ENCODE measurements at places on chromosomes 2 and 18.

DNA sequence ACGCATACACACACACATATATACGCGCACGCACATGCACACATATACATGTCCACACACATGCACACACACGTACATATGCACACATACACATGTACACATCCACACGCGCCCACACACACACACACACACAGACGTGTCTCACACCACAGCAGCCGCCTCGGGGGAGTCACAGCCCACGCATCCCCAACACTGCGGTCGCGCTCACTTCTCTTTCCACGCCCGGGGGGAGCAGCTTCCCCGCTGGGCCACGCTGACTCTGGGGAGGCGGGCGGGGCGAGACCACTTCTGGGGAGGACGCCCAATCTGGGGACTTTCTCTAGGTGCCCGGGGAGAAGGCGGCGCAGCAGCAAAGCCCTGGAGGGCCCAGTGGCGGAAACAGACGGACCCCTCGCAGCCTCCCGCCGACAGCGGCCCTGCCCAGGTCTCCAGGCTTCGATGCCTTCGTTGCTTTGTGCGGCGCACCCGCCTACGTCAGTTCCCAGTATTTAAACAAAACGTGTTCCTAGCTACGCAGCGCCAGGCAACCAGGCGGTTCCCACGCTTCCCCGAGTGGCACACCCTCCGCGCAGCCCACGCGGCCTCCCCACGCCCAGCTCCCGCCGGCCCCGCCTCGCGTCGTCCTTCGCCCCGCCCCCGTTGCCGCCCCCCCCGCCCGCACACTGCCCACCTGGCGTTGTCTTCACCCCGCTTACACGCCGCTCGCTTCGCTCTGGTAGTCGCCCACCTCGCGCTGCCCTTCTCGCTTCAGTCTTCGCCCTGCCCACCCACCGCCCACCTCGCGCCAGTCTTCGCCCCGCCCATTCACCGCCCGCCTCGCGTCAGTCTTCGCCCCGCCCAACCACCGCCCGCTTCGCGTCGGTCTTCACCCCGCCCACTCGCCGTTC lies 810 bp upstream of the RBFA start:
- peak; percentile 78 for DNase-seq

- DNase-seq = peak; percentile 18
Observed at GRCh38 chr2:27765621-27766286, 5.8 kb upstream of the MRPL33 start.

GRCh38 chr2:234275515-234275914 lies 221.4 kb downstream of the ARL4C start:
- no peak for DNase-seq

- DNase-seq = no peak
Observed at GRCh38 chr2:134391751-134392160, 137.9 kb downstream of the MGAT5 start.

- no peak for DNase-seq
Observed at GRCh38 chr18:4276953-4277585, 178.0 kb downstream of the DLGAP1 start.

GRCh38 chr2:239605976-239606375 lies 205.2 kb upstream of the HDAC4 start:
- no peak for DNase-seq

DNA sequence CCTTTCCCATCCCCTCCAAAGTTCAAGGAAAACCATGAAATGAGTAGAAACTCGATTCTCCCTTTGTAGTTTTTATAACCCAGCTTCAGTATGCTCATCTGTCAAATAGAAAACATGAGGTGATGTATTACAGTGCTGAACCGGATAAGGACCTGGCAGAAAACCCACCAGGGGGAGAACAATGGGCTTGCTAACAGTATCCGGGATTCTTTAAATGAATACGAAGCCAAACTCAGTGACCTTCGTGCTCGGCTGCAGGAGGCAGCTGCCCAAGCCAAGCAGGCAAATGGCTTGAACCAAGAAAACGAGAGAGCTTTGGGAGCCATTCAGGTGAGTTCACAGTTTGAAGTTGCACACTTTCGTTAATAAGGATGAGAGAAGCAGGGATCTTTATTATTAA lies 113.6 kb upstream of the TTC39C start:
- DNase-seq = no peak

DNA sequence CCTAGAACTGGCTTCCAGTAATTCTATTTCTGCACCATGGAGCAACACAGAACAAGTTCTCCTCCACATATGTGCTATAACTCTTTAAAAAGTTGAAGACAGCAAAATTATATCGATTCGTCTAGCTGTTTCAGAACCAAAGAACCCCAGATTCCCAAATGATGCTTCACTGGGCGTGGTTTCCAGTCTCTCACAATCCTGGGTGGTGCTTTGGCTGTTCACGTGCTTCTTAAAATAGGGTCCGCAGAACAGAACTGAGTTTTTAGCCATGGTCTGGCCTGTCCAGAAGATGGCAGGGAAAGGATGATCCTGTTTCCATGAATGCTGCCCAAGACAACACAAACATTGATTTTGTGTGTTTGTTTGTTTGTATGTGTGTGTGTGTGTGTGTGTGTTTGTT lies 37.6 kb upstream of the PARD3B start:
- peak; percentile 49 for DNase-seq

GRCh38 chr18:28075501-28075900 lies 101.4 kb downstream of the CDH2 start:
- DNase-seq = peak; percentile 50

DNA sequence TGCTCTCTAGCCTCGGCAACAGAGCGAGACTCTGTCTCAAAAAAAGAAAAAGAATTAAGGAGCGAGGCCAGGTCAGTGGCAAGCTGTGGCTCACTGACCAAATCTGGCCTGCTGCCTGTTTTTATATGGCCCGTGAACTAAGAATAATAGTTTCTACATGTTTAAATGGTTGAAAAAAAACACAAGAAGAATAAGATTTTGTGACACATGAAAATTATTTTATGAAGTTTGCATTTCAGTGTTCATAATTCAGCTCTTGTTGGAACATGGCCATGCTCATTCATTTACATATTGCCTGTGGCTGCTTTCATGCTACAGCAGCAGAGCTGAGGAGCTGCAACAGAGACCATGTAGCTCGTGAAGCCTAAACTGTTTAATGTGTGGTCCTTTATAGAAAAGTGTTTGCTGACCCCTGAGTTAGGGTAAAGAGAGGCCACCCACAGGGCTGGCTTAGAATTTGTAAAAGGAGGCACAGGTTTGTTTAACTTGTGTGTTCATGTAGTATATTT lies 59.5 kb downstream of the MFSD6 start:
- peak; percentile 65 for DNase-seq

- DNase-seq = peak; percentile 9
Observed at GRCh38 chr18:13137670-13138419, 80.7 kb upstream of the LDLRAD4 start.

GRCh38 chr2:10413991-10414451 lies 34.1 kb downstream of the ODC1 start:
- peak; percentile 58 for DNase-seq

GRCh38 chr2:176419591-176420071 lies 150.4 kb downstream of the MTX2 start:
- DNase-seq = peak; percentile 87

- DNase-seq = no peak
Observed at GRCh38 chr2:62187246-62187645, 8.7 kb upstream of the B3GNT2 start.

GRCh38 chr2:206084439-206084869 lies 1.5 kb downstream of the INO80D start:
- peak; percentile 83 for DNase-seq

- no peak for DNase-seq
Observed at GRCh38 chr2:138110453-138111083, 146.3 kb downstream of the HNMT start.

GRCh38 chr18:3716116-3716660 lies 266.2 kb downstream of the TGIF1 start:
- no peak for DNase-seq

DNA sequence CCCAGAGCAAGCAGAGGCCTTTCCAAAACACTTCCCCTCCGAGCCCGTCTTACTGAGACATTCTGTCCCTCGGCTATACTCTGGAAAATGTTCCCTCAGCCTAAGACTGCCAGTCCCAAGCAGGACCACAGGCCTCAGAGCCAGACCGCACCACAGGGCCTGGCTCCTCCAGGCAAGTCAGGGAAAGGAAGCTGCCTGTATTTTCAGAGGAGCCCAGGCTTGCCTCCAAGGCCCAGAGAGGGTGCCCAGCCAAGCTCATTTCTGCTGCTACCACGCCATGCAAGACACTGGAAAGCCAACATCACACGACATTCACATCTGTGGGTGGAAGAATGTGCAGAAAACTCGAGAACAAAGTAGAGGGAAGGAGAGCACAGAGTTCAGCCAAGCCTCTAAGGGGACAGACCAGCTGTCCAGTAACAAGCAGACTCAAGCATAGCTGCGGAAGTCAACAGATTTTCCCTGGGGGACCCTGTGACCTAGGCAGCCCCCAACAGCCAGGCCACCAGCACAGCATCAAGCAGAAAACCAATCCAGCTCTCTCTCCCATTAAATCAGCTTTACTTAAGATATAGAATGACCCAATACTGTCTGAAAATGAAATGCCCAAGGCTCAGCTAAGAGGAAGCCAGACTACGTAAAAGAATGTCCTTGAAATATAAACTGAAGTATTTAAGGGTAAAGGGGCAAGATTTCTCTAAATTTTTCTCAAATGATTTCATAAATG lies 123.9 kb downstream of the ZFP36L2 start:
- DNase-seq = no peak

GRCh38 chr2:48541666-48542389 lies 11.9 kb downstream of the STON1 start:
- DNase-seq = peak; percentile 5

DNA sequence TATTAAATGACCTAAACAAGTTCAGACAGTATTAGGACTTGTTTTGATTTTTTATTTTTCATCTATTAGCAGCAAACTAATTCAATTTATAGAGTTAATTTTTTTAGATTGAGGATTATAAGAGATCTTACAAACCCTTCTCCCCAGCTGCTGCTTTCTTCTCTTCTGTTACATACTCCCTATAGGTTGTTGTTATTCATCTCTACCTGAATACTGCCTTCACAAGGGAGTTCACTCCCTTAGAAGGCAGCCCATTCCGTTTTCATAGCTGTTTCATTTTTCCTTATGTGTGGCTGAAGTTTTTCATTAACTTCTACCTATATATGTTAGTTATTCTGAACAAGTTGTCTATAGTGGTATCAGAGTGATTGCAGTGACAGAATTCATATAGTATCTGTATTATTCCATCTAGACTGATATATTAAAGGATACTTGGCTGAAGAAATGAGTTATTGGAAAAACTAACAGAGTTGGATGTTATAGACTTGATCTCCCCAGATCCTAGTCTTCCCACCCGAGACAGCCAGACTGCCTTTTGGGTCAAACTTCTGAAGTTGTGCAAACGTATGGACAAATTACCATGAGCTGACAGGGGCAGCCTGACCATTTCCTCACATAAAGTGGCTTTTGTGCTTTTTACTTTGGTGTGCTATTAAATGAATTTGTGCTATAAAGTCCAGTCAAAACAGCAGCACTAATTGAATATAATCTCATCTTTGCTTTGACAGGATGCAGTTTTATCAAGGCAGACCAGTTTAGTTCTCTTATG lies 8.7 kb downstream of the GLS start:
- DNase-seq = no peak

- peak; percentile 77 for DNase-seq
Observed at GRCh38 chr2:20015482-20016083, 3.1 kb upstream of the MATN3 start.

- no peak for DNase-seq
Observed at GRCh38 chr2:188039307-188039706, 252.4 kb upstream of the GULP1 start.

DNA sequence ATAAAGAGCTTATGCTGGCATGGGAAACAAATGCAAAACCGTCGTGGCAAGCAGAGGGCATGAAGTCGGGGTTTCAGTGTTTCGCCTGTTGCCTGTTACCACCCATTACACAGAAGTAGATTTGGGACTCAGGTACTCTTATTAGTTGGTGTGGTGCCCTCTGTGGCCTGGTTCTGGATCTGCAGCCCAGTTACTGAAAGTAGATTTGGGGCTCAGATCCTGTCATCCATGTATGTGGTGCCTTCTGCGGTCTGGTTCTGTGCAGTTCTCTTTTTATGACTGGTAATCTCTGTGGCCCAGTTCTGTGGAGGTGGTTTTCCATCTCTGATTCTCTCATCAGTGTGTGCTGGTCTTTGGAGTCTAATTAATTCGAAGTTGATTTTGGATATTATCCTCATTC lies 45.2 kb downstream of the ADNP2 start:
- peak; percentile 56 for DNase-seq

DNA sequence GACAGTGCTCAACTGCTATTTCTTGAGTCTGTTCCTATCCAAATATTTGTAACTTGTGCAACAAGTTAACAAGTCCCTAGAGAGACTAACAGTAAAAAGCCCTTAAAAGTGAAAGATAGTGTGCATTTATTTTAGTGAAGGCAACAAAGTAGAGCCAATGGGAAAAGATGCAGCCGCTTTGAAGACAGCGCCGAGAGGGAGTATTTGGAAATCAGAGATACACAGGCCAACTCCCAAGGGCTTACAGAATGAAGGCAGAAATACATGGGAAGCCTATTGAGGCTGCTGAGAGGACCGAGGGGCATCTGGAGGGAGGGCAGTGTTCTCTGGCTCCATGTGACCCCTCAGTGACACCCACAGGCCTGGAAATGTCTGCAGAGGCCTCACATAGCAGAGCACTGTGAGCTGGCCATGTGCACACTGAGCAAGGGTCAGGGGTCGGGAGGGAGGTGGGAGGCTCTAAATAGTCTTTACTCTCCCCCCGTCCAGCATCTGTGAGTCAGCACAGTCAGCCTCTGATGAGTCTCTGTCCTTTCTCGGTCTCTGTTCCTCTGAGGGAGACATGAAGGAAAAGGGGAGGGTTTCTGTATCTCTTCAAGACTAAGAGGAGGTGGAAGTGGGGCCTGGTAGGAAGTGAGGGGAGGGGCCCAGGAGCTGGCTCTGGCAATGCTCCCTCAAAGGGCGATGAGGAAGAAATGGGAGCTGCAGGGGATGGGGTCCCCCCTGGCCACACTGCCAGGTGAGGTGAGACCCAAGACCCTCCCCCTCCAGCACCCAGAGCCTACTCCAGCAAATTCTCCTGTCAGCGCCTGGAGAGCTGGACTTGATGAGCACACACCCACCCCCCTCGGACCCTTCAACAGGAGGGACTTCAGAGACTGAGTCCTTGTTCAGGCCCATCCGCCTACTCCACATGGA lies 133.6 kb downstream of the SP3 start:
- peak; percentile 54 for DNase-seq

DNA sequence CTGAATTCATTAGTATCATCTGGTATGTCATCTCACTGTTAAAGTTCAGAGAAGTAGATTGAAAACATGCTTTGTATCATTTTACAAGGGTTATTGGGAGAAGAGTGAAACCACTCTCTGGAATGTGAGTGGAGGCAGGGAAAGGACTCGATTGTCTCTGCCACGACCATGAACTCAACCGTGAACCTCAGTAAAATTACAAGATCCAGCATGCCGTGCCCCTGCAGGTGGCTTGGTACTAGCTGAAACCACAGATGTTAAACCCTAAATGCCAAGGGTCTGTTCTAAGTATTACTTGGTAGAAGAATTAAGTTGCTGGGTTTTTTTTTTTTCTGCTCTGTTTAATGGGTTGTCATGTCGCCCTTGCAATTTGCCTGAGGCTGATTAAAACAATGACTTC lies 197.2 kb downstream of the MYO3B start:
- DNase-seq = no peak

DNA sequence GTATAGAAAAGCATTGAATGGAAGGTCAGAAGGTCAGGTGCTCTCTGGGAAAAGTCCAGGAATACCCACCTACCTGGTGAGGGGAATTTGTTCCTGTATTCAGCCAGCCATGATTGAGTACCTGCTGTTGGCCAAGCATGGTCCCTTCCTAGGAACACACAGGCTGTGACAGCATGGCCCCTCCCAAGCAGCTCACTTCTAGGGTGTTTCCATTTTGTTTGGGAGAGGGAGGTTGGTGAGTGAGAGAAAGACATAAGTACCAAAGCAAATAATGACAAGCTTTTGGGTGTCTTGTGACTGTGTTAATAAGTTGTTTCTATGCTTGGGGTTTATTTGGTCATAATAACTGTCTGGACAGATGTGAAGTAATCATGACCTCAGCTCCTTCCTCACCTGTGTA lies 46.3 kb downstream of the CABLES1 start:
- DNase-seq = no peak
